Activated CD8-positive, alpha-beta memory T cell treated with anti-CD3 and anti-CD28 coated beads, Interleukin-2, amount 10 ng/mL, durations not matched to agents 7 days and 5 days (primary cell): ENCODE measurements at places on chromosomes 7 and 10.

- no peak for DNase-seq
Observed at GRCh38 chr7:15855525-15856109, 169.1 kb upstream of the MEOX2 start.

- DNase-seq: no peak
Observed at GRCh38 chr10:89838044-89838615, 136.7 kb downstream of the KIF20B start.

DNA sequence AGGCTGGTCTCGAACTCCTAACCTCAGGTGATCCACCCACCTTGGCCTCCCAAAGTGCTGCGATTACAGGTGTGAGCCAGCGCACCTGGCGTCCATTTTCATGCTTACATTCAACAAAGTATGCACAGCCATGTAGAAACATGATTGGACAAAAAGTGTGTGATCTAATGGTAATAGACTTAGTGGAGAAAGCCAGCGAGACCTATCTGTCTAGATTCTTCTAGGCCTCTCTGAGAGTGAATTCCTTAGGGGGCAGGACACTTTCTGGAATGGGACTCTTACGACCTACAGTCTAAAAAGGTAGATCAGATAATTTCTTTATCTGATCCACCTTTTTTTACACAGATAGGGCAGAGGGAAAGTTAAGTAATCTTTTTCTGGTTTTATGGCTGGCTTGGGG is 46.3 kb upstream of the SDK1 start:
- no peak for DNase-seq

- DNase-seq: no peak
Observed at GRCh38 chr10:34814223-34814912, 728 bp downstream of the PARD3 start.

- DNase-seq: no peak
Observed at GRCh38 chr10:74913377-74913979, 87.1 kb downstream of the KAT6B start.

DNA sequence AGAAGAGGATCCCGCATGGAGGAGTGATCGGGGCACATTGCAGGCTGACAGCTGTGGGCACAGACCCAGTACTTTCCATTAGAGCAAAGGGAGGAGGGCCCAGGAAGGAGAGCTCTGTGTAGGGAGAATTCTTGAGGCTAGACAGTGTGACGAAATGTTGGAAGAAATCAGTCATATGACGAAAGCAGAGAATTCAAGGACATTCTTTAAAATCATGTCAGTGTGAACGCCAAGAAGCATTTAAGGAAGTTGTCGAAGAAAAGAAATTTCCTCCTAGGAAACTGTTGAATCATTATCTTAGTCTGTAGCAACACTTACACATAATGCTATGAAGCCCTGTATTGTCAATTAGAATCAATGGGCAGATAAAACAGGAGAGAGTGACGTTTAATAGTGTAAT is 191.3 kb upstream of the ADARB2 start:
- no peak for DNase-seq

DNA sequence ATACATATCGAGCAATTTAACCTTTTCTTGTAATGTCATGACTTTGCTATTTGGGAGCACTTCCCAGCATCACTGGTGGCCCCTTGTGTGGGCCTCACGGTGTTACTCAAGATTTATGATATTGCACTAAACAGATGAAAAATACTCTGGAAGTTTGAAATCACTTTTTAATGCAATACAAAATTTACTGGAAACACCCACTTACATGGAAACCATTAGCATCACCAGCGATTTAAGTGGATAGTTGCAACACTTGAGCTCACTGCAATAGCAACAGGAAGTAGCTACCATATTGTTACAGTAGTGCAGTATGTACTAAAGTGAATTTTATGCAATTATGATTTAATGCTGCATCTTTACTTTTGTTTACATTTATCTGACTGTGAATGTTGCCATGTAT is 184.4 kb downstream of the MDFIC start:
- no peak for DNase-seq

GRCh38 chr10:62647375-62648092 is 157.0 kb upstream of the ADO start:
- no peak for DNase-seq

GRCh38 chr10:4813023-4813422 is 13.0 kb upstream of the AKR1E2 start:
- no peak for DNase-seq

GRCh38 chr10:59060852-59061251 is 115.6 kb upstream of the PHYHIPL start:
- DNase-seq: no peak

DNA sequence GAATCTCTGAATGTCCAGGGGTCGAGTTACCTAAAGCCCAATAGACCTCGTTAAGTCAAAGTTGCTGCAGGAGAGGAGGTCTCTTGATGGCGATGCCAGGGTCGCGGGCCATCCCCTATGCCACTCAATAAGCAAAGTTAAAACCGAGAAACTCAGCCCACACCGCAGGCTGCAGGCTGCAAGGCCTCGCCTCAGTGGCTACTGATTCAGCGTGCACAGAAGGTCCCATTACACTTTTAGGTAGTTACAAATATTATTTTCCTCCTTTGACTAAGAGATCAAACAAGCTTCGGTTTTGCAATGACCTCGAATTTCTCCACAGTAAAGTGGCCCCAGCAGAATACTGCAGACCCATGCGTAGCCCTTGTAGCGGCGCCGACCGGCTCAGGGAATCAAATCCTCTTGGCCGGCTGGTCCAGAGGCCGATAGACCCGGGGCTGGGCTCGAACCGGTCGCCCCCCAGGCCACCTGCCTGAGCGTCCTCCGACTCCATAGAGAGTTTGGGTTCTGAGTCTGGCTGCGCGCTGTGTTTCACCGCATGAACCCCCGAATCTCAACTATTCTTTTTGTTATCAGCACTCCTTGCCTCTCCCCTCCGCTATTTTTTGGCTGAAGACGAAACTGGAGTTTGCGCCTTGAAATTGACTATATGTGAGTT is 2.3 kb downstream of the C1QL3 start:
- DNase-seq: no peak

DNA sequence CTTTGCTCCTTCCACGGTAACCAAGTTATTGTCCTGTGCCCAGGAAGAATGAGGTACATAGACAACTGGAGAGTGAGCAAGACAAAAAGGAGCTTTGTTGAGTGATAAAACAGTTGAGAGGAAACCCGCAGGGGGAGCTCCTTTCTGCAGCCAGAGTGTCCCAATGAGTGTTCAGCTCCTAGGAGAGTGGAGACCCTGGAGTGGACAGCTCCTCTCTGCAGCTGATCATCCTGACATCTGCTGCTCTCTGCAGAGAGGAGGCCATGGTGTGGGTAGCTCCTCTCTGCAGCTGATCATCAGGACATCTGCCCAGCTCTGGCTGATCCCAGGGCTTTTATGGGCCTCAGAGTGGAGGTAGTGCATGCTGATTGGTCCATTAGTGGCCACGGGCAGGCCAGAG is 53.4 kb upstream of the PCDH15 start:
- DNase-seq: no peak

GRCh38 chr10:127102176-127102575 is 94.2 kb downstream of the INSYN2A start:
- no peak for DNase-seq
